C1 segment of cervical spinal cord (tissue), 14 donors: ENCODE measurements at places on chromosomes 1 and 21.

DNA sequence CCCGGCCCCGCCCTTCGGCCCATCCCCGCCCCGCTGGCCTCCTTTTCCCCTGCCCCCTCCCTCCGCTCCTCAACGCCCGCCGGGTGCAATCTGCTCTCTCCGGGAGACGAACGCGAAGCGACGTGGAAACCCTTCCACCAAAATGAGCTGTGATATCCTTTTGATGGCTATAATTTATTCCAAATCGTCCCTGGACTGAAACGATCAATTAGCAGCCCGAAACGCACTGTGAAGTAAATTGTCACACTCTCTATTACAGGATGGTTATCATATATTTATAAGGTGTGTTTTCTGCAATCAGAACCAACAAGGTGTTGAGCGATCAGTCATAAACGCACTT, 134.6 kb upstream of the BARHL2 start:
- no peak for DNase-seq

DNA sequence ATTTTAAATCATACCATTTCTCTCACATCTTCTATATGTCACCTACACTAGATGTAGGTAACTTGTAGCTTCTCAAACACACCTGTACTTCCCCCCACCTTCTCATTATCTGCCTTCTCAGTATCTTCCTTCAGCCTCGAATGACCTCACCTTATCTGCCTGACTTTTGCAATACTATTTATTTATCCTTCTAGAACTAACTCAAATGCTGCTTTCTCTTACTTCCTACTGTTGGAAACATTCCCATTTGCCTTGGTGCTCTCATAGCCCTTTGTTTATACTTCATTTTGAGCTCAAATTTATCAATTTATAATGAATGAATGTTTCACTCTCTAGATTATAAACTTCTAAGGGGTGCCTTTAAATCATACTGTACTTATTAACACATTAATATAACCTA, 50.4 kb upstream of the KIAA1614 start:
- DNase-seq = no peak

DNA sequence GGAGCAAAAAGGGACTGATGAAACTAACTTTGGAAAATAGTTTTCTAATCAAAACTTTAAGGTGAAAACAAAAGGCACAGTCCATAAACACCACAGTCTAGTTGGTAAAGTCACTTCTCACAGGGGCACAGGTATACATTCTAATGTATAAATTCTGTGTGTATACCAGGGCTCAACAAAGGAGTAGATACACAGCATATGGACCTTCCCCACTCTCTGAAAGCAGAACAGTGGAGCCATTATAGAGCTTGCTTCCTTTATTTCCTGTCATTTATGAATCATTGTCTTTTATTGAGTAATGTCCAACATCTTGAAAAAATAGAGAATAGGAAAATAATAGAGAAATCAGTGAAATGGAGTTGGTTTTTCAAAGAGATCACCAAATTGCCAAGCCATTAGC, 746.5 kb upstream of the CHRM3 start:
- DNase-seq = no peak

DNA sequence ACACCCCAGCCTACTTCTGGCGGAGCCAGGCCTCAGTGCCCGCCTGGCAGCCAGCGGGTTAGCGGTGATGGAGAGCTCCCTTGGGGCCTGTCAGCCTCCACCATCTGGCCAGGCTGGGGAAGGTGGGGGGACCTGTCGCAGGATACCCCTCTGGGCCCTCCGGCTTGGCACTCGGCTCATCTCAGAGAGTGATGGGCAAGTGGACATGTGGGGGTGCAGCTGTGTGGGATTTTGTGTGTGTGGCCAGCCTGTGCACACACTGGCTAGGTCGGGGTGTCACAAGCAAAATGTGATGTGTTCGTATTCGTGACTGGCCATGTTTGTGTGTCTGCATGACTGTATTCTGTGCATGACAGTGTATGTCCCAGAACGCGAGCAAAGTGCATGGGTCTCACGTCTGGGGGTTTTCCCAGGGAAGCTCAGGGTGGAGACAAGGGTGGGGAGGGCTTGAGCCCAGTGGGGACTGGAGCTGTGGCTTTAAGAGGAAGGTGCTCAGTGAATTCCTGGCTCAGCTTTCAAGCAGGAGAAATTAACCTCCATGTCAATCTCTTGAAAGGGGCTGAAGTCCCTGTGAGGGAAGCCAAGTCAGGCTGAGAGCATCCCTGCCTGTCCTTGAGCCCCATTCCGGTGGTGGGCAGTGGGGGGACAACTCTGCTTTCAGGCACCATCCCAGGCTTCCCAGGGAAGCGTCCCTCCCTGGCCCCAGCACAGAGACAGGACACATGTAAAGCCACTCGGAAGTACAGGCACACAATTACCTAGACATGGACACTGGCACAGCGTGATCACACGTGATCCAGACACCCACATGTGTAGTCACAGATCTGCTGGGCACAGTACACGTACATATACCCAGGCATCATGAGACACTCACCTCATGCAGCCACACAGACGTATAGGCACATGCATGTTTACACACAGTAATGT, 21.1 kb upstream of the ADGRB2 start:
- no peak for DNase-seq

DNA sequence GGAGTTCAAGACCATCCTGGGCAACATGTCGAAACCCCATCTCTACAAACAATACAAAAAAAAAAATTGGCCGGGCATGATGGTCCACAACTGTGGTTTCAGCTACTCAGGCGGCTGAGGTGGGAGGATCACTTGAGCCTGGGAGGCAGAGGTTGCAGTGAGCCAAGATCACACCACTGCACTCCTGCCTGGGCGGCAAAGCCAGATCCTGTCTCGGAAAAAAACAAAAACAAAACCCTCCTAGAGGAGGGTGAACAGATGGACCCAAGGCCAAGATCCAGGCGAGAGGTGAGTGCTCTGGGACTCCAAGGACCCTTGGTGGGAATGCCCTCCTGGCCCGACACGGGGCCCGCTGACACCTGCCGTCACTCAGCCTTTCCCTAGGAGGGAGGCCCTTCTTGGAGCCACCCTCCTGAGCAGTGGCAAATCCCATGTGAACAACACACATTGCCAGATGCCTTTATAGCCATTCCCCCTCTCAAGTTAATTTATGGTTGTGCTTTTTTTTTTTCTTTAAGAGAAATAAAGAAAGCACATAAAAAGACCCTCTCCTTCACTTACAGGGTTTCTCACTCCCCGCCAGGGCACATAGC, 380 bp downstream of the TFF2 start:
- no peak for DNase-seq

DNA sequence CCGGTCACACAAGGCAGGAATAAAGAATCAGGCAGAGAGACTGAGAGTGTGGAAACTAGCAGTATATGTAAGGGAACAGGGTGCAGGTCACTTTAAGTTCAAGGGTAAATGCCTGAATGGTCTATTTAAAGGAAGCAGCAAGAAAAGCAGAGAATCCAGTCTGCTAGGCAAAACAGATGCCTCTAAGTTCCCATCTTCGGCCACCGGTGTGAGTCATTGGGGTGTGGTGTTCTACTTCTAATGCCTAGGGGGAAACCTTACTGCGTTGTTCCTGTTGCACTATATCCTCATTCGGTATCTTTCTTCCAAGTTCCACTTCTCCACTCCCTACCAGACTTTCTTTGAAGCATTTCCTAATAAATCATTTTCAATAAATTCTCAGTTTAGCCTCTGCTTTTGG, 259.9 kb downstream of the HHIPL2 start:
- DNase-seq = no peak

- no peak for DNase-seq
These were observed 10.9 kb upstream of the GNL2 start for GRCh38 chr1:37606481-37607263.

DNA sequence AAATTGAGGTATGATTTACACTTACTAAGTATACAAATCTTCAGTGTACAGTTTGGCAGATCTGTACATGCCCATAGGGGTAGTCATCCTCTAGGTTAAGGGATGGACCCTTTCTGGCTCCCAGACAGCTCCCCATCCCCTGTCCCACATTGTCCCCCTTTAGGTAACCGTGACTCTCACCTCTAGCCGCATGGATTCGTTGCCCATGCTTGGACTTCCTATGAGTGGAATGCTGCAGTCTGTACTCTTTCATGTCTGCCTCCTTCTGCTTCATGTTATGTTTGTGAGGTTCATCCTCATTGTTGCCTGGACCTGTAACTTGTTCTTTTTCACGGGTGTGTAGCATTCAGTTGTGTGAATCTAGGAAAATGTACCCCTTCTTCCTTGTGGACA, 20.3 kb downstream of the SLC37A1 start:
- no peak for DNase-seq

GRCh38 chr1:199336745-199337640, 690.5 kb upstream of the NR5A2 start:
- no peak for DNase-seq

GRCh38 chr21:41957991-41958766, 4.4 kb upstream of the C2CD2 start:
- DNase-seq = no peak

GRCh38 chr1:214467078-214467585, 84.3 kb downstream of the PTPN14 start:
- DNase-seq = no peak

GRCh38 chr1:213366141-213366831, 315.2 kb downstream of the RPS6KC1 start:
- DNase-seq = no peak

GRCh38 chr1:236172041-236172579, 29.8 kb downstream of the GPR137B start:
- DNase-seq = no peak

DNA sequence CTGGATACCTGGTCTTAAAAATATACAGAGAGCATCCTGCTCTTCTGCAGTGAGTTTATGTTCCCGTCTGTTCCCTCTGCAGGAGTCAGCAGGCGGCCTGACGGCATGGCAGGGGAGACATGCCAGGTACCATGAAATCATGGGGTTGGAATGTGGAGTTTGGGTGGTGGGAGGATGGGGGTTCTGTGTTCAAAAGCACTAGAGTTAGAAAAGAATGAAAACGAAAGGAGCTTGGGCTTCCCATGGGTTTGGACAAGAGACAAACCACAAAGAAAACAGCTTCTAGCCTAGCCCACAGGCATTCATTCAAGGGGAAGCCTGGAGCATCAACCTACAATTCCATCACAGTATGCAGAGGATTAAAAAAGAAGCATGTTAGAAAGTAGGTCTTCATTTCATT, 59.9 kb downstream of the WARS2 start:
- no peak for DNase-seq
